Muscle of back (tissue), 13 donors: ENCODE measurements at places on chromosomes 1 and 21.
A peak's percentile ranks its signal among the peaks of the same experiment; 100 is the strongest.

- DNase-seq, result no peak
Measured at GRCh38 chr1:219177363-219177762, 3.7 kb downstream of the LYPLAL1 start.

DNA sequence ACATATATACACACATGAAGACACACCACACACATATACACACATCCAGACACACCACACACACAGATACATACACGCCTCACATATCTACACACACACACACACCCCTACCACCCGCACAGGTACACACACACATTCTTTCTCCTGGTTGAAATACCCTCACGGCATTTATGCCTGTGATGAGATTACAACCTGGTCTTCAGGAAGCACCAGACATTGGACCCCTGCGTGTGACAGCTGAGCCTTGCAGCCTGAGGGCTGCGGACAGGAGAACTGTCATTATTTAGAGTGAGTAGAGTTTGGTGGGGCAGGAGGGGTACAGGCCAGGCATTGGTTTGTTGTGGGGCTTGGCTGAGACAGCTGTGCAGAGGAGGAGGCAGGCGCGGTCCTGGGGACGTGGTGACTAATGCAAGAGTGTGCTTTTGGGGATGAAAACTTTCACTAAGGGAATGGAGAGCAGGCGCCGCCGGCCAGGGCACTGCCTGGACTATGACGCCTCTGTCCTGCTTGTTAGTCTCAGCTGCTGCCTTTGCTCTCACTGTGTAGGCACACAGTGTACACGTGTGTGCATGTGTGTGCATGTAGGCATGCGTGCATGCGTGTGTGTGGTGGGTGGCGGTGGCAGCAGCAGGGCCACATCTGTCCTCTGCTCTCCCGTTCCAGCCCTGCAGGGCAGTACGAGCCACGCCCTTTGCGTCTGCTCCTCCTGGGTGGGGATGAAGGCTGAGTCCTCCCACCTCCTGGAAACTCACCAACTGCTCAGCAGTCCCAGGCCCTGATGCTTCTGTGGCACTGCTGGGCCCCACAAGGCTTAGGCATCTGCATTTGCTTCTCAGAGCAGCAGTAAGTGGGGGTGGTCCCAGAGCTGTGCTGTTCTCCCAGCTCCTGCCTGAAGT is 57.6 kb downstream of the SPSB1 start:
- no peak for DNase-seq

DNA sequence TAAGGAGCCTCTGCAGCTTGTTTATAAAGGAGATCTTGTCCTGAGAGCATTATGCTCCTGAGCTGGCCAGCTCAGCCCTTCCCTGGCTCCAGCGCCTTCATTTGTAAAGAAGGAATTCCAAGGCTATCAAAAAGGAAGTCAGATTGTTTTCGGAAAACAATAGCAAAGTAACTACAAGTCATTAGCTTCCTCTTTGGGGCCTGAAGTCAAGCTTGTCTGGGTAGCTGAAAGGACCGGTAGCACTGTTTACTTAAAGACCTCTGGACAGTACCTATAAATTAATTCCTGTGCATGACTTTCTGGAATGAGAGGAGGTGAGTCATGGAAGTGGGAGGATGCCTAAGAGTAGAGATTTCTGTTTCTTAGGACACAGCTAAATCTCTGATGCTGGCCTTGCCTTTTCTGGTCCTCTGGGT is 20.7 kb upstream of the GJA5 start:
- DNase-seq, result no peak

GRCh38 chr1:109619576-109620400 is at the start of the genes AMPD2 and GNAT2:
TSS of gene AMPD2 (plus strand) at chr1:109619837. CDS start at chr1:109621176, 1,339 bp downstream.
TSS of gene GNAT2 (minus strand) at chr1:109619616. CDS start at chr1:109612870, 6,746 bp downstream.
- peak; percentile 84 for DNase-seq
